AG09319 (cell line): ENCODE measurements at places on chromosomes 11 and 22.

DNA sequence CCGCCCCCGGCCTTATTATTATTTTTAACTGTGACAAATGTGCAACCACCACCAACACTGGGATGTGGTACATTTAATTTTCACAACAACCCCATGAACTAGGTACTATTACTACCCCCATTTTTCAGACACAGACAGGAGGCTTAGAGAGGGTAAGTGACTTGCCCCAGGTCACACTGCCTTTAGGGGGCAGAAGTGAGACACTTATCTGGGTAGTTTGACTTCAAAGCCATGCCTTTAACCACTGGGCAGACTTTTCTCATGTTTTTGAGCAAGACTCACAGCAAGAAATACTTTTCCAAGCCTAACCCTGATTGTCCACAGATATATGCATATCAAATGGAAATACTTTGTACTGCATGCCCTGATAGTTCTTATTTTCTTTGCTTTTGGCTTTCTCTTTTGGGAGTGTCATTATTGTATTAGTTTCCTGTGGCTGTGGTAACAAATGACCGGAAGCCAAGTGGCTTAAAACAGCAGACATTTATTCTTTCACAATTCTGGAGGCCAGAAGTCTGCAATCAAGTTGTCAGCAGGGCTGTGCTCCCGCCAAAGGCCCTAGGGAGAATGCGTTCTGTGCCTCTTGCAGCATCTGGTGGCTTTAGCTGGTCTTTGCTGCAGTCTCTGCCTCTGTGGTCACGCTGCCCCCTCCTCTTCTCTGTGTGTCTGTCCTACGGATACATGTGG lies 110.8 kb downstream of the GRIK4 start:
- no peak for DNase-seq

DNA sequence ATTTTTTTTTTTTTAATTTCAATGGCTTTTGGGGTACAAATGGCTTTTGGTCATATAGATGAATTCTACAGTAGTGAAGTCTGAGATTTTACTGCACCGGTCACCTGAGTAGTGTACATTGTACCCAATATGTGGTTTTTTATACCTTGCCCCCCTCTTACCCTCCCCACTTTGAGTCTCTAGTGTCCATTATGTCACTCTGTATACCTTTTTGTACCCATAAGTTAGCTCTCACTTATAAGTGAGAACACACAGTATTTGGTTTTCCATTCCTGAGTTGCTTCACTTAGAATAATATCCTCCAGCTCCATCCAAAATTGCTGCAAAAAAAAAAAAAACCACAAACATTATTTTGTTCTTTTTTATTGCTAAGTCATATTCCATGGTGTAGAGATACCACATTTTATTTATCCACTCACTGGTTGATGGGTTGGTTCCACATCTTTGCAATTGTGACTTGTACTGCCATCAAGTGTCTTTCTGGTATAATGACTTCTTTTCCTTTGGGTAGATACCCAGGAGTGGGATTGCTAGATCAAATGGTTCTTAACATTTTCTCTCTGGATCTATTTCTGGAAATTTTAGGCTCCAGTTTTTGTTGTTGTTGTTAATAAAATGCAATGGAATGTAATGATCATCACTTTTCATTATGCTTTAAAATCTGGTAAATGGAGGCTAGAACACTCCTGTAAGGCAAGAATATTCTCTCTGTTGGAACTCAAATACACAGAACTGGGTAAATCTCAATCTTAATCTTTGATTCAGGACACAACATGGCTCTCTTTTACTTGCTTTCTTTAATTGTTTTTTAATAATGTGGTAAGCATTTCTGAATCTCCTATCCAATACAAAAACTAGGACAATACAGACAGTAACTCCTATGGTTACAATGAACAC lies 10.3 kb downstream of the NEAT1 start:
- DNase-seq: no peak

DNA sequence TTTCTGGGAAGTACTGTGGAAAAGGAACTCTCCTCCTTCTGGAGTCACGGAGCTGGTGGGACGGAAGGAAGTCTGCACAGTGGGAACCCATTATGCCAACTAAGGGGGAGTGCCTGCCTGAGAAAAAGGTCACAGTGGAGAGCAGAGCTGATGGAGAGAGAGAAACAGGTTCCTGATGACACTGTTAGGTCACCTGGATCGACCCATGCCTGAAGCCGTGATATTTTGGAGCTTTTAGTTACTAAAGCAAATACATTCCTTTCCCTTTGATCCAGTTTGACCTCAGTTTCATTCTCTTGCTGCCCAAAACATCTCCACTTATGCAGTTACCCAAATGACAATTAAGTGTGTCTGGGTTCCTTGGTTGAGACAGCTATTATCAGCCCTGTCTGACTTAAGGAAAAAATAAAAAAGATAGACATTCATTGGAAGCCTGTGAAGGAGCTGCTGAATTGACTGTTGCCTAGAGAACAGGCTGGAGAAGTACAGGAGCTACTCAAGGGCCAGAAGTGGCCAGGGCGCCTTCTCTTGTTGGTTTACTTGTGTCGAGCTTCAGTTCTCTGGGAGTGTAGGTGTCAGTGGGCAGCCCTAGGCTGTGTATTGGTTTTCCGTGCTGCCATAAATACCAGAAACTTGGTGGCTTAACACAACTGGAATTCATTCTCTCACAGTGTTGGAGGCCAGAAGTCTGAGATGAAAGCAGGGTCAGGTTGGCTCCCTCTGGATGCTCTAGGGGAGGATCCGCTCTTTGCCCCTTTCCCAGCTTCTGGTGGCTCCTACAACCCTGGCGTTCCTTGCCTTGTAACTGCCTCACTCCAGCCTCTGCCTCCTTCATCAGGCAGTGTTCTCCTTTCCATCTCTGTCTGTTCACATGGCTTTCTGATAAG lies 13.6 kb downstream of the MRGPRD start:
- DNase-seq: no peak

DNA sequence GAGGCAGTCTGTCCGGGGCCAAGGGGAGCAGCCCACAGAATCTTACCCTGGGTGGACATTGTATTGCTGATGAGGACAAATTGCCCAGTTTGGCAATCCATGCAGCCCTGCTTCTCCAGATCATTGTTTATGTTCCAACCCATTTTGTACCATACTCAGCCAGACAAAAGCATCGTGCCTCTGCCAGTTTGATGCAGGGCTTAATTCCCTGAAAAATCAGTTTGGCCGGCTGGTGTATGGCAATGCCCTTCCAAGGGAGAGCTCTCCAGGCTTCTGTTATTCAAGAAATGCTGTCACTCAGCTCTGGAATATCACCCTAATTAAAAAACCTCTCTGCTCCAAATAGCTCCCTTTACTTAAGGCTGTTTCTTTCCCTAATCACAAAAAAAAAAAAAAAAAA lies 697.7 kb downstream of the TBC1D22A start:
- no peak for DNase-seq
